Amniotic epithelial cell (primary cell): ENCODE measurements at places on chromosomes 12 and 14.

- DNase-seq: peak; percentile 3
Measured at GRCh38 chr12:84497819-84498218, 414.8 kb downstream of the SLC6A15 start.

DNA sequence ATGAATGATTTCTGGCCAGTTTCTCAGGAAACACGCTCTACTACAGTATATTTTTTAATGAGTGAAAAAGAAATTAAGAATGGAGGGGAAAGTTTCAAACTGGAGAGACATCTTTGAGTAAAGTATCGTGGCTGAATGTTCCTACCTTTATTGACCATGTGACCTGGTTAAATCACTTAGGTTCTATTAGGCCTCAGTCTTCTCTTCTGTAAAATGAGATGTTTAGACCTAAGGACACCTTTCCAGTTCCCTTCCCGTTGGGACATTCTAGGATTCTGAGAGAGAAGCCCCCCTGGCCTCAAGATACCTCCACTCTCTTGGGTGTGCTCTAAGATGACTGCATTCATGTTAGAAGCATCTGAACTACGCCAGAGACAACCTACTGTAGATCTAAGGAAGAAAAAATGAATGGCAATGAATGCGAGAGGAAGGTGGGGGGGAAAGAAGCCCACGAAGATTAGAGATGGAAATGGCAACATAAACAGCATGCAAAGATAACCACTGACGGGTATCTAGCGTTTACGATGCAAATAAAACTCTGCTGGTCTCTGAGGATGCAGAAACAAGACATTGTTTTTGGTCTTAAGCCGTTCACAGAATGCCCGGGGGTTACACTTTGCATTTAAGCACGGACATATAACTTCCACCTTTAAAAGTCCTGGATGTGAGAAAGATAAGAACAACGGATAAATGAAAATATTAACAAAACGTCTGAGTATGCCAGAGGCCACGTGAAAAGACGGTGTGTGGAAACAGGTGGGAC lies 599 bp upstream of the CPSF6 start:
- DNase-seq: peak; percentile 7

DNA sequence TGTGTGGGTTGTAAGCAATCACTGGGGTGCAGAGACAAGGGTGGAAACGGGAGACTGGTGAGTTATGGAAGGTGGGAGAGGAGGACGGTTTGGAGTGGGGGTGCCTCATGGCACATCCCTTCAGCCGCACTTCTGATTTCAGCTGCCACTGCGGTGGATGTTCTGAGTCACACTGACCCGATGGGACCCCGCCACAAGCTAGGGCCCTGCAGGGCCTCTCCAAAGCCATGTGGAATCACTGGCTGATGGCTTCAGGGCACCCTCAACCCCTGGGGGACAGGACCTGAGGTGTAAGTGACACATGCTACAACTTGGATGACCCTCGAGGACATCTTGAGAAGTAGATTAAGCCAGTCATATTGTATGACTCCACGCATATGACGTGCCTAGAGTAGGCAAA lies 53.7 kb downstream of the GPR68 start:
- DNase-seq: no peak

- no peak for DNase-seq
Measured at GRCh38 chr12:80966001-80966400, 28.3 kb upstream of the LIN7A start.

DNA sequence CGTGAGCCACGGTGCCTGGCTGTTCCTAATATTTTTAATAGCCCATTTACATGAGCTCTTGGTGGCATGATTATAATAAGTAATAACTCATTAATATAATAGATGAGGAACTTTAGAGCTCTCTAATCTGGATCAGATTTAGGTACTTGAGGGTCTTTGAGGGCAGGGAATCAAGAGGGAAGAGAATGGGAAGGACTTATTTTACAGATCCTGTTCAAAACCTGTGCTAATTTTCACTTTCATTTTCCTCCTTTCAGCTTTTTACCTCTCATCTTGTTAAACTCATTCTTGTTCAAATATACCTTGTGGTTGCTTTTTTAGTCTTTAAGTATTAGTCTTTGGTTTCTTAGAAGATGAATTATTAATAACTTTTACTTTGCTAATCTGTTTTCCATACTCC lies 5.6 kb downstream of the NECAP1 start:
- DNase-seq: no peak

DNA sequence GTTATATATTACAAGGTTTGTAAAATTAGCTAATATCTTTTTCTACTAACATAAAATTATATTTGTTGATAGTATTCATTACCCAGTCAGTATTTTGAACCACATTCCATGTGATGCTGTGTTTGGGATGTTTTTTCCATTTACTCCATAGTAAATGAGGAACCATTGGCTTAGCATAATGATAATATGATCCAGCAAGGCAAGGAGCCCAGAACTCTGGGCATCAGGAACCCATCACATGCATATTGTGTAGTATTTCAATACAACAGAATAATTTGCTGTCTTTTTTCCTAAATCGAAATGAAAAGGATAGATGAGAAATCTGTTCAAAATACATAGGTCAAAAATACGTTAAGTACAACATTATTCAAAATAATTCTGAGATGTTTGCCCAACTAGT lies 48.7 kb upstream of the GARIN2 start:
- no peak for DNase-seq

DNA sequence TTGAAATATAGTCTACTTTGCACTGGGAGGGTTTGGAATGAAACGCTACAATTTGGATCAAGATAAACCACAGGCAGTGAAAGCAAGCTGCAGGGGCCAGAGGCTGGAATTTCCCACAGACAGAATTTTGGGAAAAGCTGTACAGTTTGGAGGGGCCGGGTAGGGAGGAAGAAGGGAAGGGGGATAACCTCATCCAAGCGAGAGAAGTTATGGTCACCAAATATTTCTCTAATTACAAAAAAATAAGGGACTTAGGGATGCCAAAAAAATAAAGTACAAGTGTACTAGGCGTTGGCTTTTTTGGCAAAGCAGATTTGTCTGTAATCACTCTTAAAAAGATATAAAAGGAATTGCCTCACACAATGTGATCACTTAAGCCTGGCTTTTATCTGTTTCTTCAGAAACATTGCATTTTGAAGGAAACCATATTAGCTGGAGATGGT lies 31.2 kb upstream of the ADGRD1 start:
- no peak for DNase-seq

- no peak for DNase-seq
Measured at GRCh38 chr14:50357124-50357523, 39.6 kb downstream of the CDKL1 start.
